ENCODE measurements at places on chromosomes 2 and 18.

- DNase-seq: no peak
Observed at GRCh38 chr2:174945601-174946260, 59.5 kb downstream of the CHN1 start.

- DNase-seq: no peak
Observed at GRCh38 chr2:209876211-209876610, 104.6 kb downstream of the UNC80 start.

- DNase-seq: no peak
Observed at GRCh38 chr2:58107803-58108710, 61.5 kb downstream of the VRK2 start.

GRCh38 chr2:40030456-40030975, 251.5 kb upstream of the THUMPD2 start:
- DNase-seq: no peak

- DNase-seq: no peak
Observed at GRCh38 chr2:134572314-134573084, 146.3 kb downstream of the TMEM163 start.

Measured in Right ventricle myocardium superior (tissue), 1 donor.